GM13977 (cell line): ENCODE measurements at places on chromosomes 6 and 20.

DNA sequence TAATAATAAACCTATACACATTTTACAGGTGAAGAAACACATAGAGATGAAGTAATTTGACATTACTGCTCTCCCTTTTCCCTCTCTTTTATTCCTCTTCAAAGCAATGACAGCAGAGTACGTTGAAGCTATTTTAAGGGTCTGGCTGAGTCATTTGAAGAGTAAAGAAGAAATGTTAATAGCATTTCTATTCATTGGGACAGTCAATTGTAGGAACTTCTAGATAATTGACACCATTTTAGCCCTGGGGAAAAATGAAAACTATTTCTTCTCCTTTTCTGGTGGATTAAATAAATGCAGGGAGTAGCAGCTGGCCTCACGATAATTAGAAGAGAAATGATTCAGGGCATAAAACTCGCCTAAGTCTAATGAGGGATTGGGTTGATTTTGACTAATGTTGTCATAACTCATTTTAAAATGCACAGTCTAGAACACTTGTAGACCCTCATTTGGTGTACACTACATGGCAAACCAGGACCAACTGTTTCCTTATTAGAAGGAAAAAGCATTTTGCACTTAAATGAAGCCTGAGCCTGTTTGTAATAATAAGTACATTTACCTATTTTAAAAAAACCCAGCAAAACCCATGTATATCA is 48.1 kb downstream of the RIPOR2 start:
- no peak for DNase-seq

GRCh38 chr6:29965563-29965872 is 23.2 kb downstream of the HLA-A start:
- no peak for DNase-seq

DNA sequence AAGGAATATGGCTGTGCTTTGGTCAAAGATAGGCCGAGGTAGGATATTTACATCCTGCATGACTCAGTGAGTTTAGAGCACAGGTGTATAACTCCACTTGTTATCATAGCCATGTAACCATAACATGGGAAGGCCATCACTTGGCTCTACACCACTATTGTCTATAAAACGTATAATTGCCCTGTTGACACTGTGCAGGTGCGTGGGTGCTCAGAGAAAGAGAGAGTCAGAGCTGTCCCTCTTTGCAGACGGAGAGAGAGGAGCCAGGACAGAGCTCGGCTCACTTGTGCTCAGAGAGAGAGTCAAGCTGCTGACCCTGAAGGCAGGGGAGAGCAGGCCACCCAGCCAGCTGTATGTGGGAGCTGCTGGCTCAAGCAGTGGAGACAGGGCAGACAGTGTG is 46.0 kb downstream of the OR2B6 start:
- no peak for DNase-seq

DNA sequence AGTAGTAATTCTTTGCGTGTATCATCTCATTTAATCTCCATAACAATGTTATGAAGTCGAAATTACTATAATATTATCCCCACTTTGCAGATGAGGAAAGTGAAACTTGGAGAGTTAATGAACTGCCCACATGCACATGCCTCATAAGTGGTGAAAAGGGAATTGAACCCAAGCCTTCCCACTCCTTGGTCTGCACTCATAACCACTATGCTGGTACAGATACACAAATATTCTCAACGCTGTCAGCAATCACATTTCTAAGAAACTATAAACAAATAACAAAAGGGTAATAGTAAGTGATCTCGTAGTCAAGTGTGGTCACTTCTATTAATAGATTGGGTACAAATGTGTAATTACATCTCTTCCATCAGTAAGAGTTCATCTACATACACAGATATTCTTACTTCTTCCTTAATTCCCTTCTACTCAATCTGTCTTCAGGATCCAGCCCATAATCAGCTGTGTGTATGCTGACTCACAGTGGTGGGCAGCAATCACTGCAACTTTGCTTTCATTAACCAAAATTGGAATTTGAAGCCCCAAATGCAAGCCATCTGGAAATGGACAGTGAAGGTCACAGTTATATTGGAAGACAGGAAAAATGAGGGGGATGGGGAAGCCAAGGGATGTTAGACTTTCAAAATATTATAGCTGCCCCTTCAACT is 6.6 kb downstream of the PRSS35 start:
- peak; percentile 23 for DNase-seq

GRCh38 chr6:106122938-106123656 is 37.0 kb downstream of the PRDM1 start:
- DNase-seq: no peak

- no peak for DNase-seq
These were observed 216.1 kb downstream of the MAFB start for GRCh38 chr20:40472905-40473304.

GRCh38 chr6:167399599-167399998 is 74.7 kb downstream of the TTLL2 start:
- no peak for DNase-seq

DNA sequence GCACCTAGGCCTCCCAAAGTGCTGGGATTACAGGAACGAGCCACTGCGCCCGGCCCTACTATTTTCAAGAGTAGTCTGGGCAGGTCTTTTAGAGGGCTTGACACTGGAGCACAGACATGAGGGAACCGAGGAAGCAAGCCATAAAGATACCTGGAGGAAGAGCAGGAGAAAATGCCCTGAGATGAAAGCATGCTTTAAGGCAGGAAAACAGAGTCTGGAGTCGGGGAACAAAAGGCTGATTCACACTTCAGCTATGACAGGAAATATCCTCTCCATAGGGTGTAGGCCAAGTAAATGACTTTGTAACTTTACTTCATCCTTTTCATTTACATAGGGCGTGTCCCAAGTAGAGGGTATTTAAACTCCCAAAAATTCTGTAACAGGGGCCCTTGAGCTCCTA is 4.3 kb upstream of the SERINC3 start:
- DNase-seq: no peak
